ENCODE measurements at places on chromosomes 5 and 9. TPM values are rescaled to one million over a fixed set of nuclear protein-coding genes. Genes with fewer than 3 reads are reported as not detected.

- DNase-seq: no peak
Measured at GRCh38 chr5:57650360-57651069, 167.9 kb upstream of the ACTBL2 start.

- no peak for DNase-seq
Measured at GRCh38 chr9:88746743-88747398, 211.9 kb downstream of the NXNL2 start.

Gene IL31RA
- not detected for total RNA-seq

Gene DPYSL3
- total RNA-seq: 0.11 TPM

- DNase-seq: no peak
Measured at GRCh38 chr5:145806923-145807322, 28.2 kb downstream of the PRELID2 start.
